HCT116 (cell line): ENCODE measurements at places on chromosomes 2 and 18. TPM values are rescaled to one million over a fixed set of nuclear protein-coding genes. Genes with fewer than 3 reads are reported as not detected.
A peak's percentile ranks its signal among the peaks of the same experiment; 100 is the strongest.

DNA sequence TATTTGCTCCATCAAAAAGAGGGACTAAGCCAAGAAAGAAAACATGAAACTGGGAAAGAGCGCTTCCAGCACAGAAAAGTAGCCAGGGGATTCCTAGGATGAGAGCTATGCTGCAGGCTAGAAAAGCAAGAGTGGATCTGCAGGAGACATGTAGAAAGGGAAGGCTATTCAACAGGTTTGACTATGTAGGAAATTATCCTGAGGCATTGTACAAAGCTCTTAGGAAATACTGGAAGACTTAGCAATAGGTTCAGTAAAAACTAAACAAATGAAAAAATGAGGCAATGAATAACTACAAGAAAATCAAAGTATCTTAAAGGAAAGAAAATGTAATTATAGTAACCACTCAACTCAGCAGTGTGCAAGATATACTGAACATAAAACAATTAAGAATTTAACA, 229.5 kb upstream of the FBXO11 start:
- H3K27ac ChIP-seq: no peak overlapping the region
- no peaks in the 10 kb centered on the region for H3K36me3 ChIP-seq
- no peak overlapping the region for H3K4me3 ChIP-seq
- H3K4me1 ChIP-seq: no peaks in the 10 kb centered on the region
- no peaks in the 10 kb centered on the region for H3K27me3 ChIP-seq

- H3K4me3 ChIP-seq: no peak overlapping the region
- H3K4me1 ChIP-seq: no peaks in the 10 kb centered on the region
- peaks cover 3% of the 10 kb centered on the region; the same call in 1 of the 2 replicates for H3K27me3 ChIP-seq
- no peak overlapping the region for H3K27ac ChIP-seq
- no peak for DNase-seq
Observed at GRCh38 chr18:76764291-76764901, 58.0 kb upstream of the ZNF236 start.

- DNase-seq: no peak
- no peak overlapping the region for H3K27ac ChIP-seq
- H3K4me1 ChIP-seq: no peaks in the 10 kb centered on the region
- H3K36me3 ChIP-seq: no peaks in the 10 kb centered on the region
Observed at GRCh38 chr2:11932962-11933361, 186.5 kb downstream of the LPIN1 start.

GRCh38 chr18:62778976-62779869, 63.9 kb downstream of the PHLPP1 start:
- DNase-seq: no peak
- no peaks in the 10 kb centered on the region for H3K36me3 ChIP-seq
- no peaks in the 10 kb centered on the region for H3K27me3 ChIP-seq
- no peaks in the 10 kb centered on the region for H3K4me1 ChIP-seq
- no peak overlapping the region for H3K27ac ChIP-seq

GALNT5 gene
- 3.9 TPM for total RNA-seq

TXNDC2 gene
- 0.12 TPM for total RNA-seq

ATP5MC3 gene
- 361 TPM for total RNA-seq

DNA sequence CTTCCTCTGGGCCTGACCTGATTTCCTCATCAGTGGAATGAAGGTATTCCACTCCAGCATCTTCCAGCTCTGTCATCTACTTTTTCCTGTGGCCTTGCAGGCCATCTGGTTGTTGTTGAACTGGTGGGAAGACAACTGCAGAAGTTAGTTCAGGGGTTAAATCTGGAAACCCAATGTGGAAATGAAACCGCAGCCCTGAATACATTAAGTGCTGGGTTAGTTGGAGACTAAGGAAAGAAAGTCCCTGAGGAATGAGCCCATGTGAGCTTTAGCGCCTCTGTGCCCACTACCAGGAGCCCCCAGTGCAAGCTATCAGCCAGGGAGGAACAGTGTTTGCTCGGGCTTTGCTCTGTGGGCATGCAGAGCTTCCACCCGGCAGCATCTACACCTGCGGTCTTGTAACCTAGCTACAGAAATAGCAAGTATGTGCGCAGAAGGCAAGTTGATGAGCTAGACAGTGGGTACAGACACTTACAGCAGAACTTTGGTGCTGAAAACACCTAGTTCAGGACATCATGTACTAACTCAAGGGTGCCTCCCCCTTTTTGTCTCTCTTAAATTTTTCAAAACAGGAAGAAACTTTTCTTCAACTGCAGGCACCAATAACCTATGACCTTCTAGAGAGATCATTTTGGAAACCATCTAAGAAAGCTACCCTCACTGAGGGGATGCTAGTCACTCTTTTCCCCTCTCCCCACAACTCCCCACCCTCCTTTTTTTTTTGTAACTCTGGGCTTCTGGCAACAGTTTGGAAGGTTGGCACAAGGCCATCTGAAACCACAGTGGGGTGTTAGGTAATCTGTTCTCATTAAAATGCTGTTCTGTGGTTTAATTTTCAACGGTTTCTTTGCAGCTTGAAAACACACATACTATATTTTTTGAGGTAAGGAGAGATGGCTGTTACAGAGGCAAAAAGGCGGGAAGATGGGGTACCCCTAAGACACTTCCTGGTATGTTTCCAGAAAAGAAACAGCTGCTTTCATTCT, 18.3 kb upstream of the CXCR4 start:
- no peaks in the 10 kb centered on the region for H3K36me3 ChIP-seq
- peaks cover 18% of the 10 kb centered on the region for H3K27me3 ChIP-seq
- no peak for DNase-seq
- H3K27ac ChIP-seq: no peak overlapping the region

DNA sequence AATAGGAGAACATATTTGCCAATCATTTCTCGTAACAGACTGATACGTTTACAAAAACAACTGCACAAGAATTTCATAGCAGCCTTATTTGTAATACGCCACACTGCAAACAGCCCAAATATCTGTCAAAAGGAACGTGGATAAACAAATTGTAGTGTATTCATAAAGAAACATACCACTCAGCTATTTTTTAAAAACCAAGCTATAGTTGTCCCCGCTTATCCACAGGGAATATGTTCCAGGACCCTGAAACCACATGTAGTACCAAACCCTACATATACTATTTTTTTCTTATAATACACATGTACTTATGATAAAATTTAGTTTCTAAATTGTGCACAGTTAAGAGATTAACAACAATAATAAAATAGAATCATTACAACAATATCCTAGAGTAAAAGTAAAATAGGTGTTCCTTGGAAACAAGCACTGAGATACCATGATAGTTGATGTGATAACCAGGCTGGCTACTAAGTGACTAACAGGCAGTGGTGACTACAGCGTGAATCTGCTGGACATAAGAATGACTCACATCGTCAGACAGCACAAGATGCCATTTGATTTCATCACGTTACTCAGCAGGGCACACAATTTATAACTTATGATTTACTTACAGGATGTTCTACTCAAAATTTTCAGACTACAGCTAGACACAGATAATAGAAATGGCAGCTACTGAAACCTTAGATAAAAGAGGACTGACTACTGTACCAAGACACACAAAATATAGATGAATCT, 367.4 kb downstream of the NCKAP5 start:
- H3K4me3 ChIP-seq: no peak overlapping the region
- DNase-seq: peak; percentile 56
- H3K4me1 ChIP-seq: no peaks in the 10 kb centered on the region
- no peaks in the 10 kb centered on the region for H3K27me3 ChIP-seq
- no peaks in the 10 kb centered on the region for H3K36me3 ChIP-seq

CD207 gene
- not detected for total RNA-seq

PRSS56 gene
- total RNA-seq: not detected

LCT gene
- 0.12 TPM for total RNA-seq

- H3K4me3 ChIP-seq: peak overlapping the region; percentile 23; the same call in 1 of the 2 replicates
- peaks cover 8% of the 10 kb centered on the region; the same call in 1 of the 2 replicates for H3K4me1 ChIP-seq
- DNase-seq: peak; percentile 12
- no peaks in the 10 kb centered on the region for H3K27me3 ChIP-seq
Observed at GRCh38 chr2:227597998-227598397, 695 bp upstream of the SCYGR2 start.

DNA sequence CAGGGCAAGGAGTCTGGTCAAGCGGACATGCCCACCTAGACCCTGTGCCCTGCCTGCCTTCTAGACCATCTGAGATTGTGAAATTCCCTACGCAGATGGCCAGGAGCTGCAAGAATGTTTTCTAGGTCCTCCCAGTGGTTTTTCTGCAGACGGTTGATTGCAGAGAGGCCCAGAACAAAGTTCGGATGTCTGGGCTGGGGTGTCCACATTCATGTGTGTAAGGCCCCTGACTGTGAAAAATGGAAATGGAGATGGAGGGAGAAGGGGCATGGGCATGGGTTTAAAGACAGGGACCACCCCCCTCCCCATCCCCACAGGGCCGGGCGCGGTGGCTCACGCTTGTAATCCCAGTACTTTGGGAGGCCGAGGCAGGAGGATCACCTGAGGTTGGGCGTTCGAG, 11.8 kb downstream of the ARHGAP25 start:
- no peaks in the 10 kb centered on the region for H3K27me3 ChIP-seq
- no peak overlapping the region for H3K27ac ChIP-seq
- no peaks in the 10 kb centered on the region for H3K4me1 ChIP-seq
- no peaks in the 10 kb centered on the region for H3K36me3 ChIP-seq
- DNase-seq: no peak
- H3K4me3 ChIP-seq: no peak overlapping the region

DNA sequence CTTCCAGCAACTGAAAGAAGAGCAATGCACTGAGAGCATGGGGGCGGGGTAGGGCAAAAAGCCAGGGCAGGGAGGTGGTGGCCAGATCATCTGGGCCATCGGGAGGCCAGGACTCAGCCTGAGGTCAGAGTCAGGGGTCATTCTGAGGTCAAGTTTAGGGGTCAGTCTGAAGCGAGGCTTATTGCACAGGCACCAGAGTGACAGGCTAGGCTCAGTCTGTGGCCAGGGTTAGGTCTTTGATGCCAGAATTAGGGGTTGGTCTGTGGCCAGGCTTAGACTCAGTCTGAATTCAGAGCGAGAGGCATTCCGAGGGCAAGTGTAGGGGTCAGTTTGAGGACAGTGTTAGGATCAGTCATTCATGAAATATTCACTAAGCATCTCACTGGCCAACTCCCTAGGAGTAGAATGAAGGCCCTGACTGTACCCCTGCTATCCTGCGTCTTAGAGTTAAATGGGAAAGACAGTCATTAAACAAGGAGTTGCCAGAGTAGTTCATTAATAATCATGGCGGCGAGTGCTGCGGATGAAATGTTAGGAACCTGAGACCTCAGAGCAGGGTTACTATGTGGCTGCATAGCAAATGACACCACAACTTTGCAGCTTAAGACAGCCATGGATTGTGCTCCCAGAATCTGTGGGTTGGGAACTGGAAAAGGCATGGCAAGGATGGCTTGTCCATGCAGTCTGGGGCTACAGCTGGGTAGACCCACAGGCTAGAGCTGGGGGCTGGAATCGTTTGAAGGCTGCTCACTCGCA, 198.7 kb downstream of the CYP26B1 start:
- no peak overlapping the region for H3K27ac ChIP-seq
- H3K27me3 ChIP-seq: no peaks in the 10 kb centered on the region
- peaks cover 3% of the 10 kb centered on the region; the same call in 1 of the 2 replicates for H3K4me1 ChIP-seq
- H3K4me3 ChIP-seq: no peak overlapping the region

SCN9A gene
- 0.07 TPM for total RNA-seq

MC5R gene
- not detected for total RNA-seq

- no peak overlapping the region for H3K4me3 ChIP-seq
- DNase-seq: no peak
- H3K27me3 ChIP-seq: peaks cover 55% of the 10 kb centered on the region
- no peaks in the 10 kb centered on the region for H3K36me3 ChIP-seq
- H3K27ac ChIP-seq: no peak overlapping the region
Observed at GRCh38 chr2:67858886-67859285, 203.9 kb downstream of the C1D start.

UGT1A3 gene
- not detected for total RNA-seq

GRCh38 chr2:202109737-202110184, 36.7 kb downstream of the KIAA2012 start:
- no peak overlapping the region for H3K27ac ChIP-seq
- DNase-seq: no peak
- no peaks in the 10 kb centered on the region for H3K4me1 ChIP-seq
- no peaks in the 10 kb centered on the region for H3K36me3 ChIP-seq
- no peaks in the 10 kb centered on the region; the same call in 1 of the 2 replicates for H3K27me3 ChIP-seq

SERPINB10 gene
- total RNA-seq: not detected

DNA sequence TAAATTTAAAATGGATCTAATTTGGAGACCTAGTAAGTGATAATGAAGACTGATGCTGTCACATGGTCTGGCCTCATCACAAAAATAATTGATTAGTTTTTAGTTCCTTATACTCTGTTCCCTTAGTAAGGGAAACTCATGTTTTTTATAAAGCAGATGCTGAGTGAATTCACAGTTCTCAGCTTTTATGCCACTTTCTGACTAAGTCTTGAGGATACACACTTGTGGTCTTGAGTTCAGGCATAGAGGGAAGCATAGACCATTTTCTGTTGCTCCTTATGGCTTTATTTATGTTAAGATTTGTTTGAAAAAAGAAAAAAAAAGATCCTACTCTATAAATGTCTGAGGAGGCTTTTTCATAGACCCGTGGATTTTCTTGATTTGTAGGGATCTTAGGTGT, 91.1 kb downstream of the MAP4K4 start:
- no peak overlapping the region for H3K27ac ChIP-seq
- no peak for DNase-seq
- peaks cover 4% of the 10 kb centered on the region; the same call in 1 of the 2 replicates for H3K36me3 ChIP-seq
- H3K4me1 ChIP-seq: peaks cover 14% of the 10 kb centered on the region
- no peaks in the 10 kb centered on the region for H3K27me3 ChIP-seq

DNA sequence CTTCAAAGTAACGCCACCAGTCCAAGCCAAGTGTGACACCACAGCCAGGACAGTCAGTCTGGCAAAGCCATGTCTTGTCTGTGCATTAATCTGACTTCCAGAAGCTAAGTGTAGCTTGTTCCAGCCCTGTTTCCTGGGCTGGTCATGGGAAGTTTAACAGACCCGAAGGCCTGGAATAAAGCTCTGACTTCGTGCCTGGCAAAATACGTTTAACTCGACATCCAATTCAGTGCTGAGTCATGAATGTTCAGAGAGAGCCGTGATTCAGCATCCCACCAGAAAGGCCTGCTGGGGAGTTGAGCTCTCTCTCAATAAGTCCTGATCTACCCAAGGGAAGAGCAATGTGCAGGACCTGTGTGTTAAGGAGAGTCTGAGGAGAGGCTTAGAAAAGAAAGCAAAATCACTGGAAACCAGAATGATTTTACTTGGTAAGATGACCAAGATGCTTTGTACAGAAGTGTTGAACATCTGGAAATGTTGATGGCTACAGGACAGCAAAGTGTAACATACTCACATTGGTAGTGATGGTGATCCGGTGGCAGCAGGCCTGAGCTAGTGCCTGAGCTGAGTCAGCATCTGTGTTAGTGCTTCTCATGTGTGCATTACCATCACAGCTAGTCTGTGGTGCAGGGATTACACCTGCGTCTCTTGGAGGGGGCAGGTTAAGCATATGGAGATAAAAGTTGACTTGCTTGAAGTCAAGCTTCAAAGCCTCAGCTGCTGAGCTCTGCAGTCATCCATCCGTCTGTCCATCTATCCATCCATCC, 743.7 kb upstream of the HS6ST1 start:
- H3K36me3 ChIP-seq: no peaks in the 10 kb centered on the region
- no peaks in the 10 kb centered on the region for H3K4me1 ChIP-seq
- H3K27me3 ChIP-seq: peaks cover 2% of the 10 kb centered on the region
- no peak for DNase-seq
- no peak overlapping the region for H3K27ac ChIP-seq

GRCh38 chr18:76483780-76484179, 11.3 kb downstream of the ZNF516 start:
- DNase-seq: no peak
- H3K27me3 ChIP-seq: no peaks in the 10 kb centered on the region
- H3K4me3 ChIP-seq: no peak overlapping the region
- no peaks in the 10 kb centered on the region for H3K36me3 ChIP-seq
- no peak overlapping the region for H3K27ac ChIP-seq
